ENCODE measurements at places on chromosomes 2 and 18.

GRCh38 chr2:55011831-55012671, 38.2 kb downstream of the RTN4 start:
- peak overlapping the region; percentile 78 for H3K27ac ChIP-seq
- H3K27me3 ChIP-seq, result no peaks in the 10 kb centered on the region
- H3K4me1 ChIP-seq, result peaks cover 55% of the 10 kb centered on the region
- peak overlapping the region; percentile 16 for H3K4me3 ChIP-seq
- DNase-seq, result no peak
- peaks cover 19% of the 10 kb centered on the region for H3K36me3 ChIP-seq

- H3K4me1 ChIP-seq, result peaks cover 25% of the 10 kb centered on the region
- no peaks in the 10 kb centered on the region for H3K36me3 ChIP-seq
- no peak overlapping the region for H3K4me3 ChIP-seq
- peaks cover 9% of the 10 kb centered on the region for H3K27me3 ChIP-seq
- no peak overlapping the region for H3K27ac ChIP-seq
Measured at GRCh38 chr2:64675860-64676259, 22.1 kb upstream of the SERTAD2 start.

DNA sequence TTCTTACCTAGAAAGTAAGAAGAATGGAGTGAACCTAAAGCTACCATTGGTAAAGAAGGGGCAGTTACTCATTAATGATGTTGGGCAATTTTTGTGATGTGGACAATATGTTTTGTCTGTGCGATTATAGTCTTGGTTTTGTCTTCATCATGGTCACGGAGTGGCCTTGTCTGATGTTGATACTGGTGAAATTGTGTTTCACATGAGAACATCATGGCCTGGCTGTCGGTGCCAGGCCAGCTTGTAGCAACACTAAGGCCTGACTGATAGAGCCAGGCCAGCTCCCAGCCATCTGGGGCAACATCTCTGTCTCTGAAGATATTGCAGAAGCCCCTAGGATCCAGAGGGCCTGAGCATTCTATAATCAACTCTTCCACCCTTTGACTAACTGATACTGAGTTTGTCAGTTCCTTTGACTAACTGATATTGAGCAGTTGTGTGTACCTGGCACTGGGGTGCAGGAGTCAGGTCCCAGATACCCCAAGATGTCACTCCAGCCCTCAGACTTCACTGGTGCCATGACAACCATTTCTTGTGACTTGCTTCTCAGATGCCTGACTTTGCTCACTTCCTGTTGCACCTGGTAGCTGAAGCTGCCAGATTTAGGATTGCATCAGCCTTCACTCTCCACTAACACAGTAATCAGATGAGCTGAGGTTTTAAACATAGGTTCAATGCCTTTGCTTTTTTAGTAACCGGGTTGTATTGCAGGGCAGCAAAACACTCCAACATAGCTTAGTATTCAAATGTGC, 62.5 kb downstream of the RPIA start:
- H3K4me1 ChIP-seq, result no peaks in the 10 kb centered on the region
- no peak for DNase-seq
- peaks cover 53% of the 10 kb centered on the region for H3K36me3 ChIP-seq
- no peaks in the 10 kb centered on the region for H3K27me3 ChIP-seq
- H3K27ac ChIP-seq, result no peak overlapping the region
- H3K4me3 ChIP-seq, result no peak overlapping the region

DNA sequence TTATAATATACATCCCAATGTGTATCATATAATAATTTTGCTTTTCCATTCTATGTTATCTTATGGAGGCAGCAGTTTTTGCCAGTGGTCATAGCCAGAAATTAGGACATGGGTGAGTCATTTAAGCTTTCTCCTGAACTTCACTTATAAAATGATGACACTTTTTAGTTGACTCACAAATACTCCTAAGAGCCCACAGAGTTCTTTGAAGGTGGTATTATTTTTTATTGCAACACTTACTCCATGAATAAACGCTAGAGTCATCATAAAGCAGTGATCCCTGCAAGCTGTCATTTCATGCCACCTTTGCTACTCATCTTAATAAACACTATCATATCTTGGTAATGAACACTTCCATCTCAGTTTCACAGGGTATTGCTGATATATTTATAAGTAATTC, 69.9 kb upstream of the MAPRE2 start:
- DNase-seq, result no peak
- no peak overlapping the region for H3K27ac ChIP-seq
- H3K4me3 ChIP-seq, result no peak overlapping the region
- H3K36me3 ChIP-seq, result no peaks in the 10 kb centered on the region
- peaks cover 5% of the 10 kb centered on the region for H3K4me1 ChIP-seq

GRCh38 chr2:147231607-147232006, 613.2 kb upstream of the ACVR2A start:
- H3K27ac ChIP-seq, result no peak overlapping the region
- H3K36me3 ChIP-seq, result no peaks in the 10 kb centered on the region
- H3K4me3 ChIP-seq, result no peak overlapping the region
- DNase-seq, result no peak
- no peaks in the 10 kb centered on the region for H3K27me3 ChIP-seq

GRCh38 chr2:75801234-75801982, 90.7 kb upstream of the GCFC2 start:
- DNase-seq, result no peak
- H3K27ac ChIP-seq, result no peak overlapping the region
- H3K27me3 ChIP-seq, result no peaks in the 10 kb centered on the region
- H3K4me1 ChIP-seq, result no peaks in the 10 kb centered on the region

GRCh38 chr2:80042635-80043034, 261.9 kb downstream of the LRRTM1 start:
- H3K4me3 ChIP-seq, result no peak overlapping the region
- no peaks in the 10 kb centered on the region for H3K4me1 ChIP-seq
- no peaks in the 10 kb centered on the region for H3K36me3 ChIP-seq
- peaks cover 20% of the 10 kb centered on the region for H3K27me3 ChIP-seq

GRCh38 chr2:127293386-127293747, 577 bp downstream of the ERCC3 start:
- peak overlapping the region; percentile 67 for H3K27ac ChIP-seq
- H3K4me1 ChIP-seq, result peaks cover 25% of the 10 kb centered on the region
- DNase-seq, result peak; percentile 10
- peaks cover 38% of the 10 kb centered on the region for H3K36me3 ChIP-seq

GRCh38 chr2:67366832-67367412, 30.2 kb upstream of the ETAA1 start:
- H3K27me3 ChIP-seq, result peaks cover 6% of the 10 kb centered on the region
- DNase-seq, result no peak
- no peaks in the 10 kb centered on the region for H3K36me3 ChIP-seq
- H3K4me1 ChIP-seq, result no peaks in the 10 kb centered on the region
- no peak overlapping the region for H3K27ac ChIP-seq

GRCh38 chr18:51726614-51727013, 529.1 kb upstream of the MEX3C start:
- no peak overlapping the region for H3K4me3 ChIP-seq
- no peaks in the 10 kb centered on the region for H3K27me3 ChIP-seq
- no peak overlapping the region for H3K27ac ChIP-seq
- H3K36me3 ChIP-seq, result no peaks in the 10 kb centered on the region
- peaks cover 13% of the 10 kb centered on the region for H3K4me1 ChIP-seq

DNA sequence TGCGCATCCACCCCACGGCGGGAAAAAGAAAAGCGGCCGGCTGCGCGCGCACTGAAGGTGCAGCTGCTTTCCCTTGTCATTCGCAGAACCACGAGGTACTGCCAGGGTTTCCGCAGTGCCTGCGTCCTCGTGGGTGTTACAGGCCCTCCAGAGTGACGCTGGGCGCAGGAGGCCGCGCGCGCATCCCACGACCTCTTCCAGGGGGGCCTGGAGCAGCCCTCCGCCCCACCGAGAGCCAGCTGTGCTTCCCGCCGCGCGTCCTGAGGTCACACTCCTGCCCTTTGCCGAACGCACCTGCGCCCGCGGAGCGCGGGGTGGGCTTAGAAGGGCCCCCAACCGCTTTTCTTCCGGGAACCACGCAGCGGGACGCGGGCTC, 378 bp upstream of the IAH1 start:
- H3K36me3 ChIP-seq, result peaks cover 54% of the 10 kb centered on the region
- no peak overlapping the region for H3K27ac ChIP-seq
- peak overlapping the region; percentile 73 for H3K4me3 ChIP-seq
- peak; percentile 23 for DNase-seq
- peaks cover 14% of the 10 kb centered on the region for H3K4me1 ChIP-seq
- H3K27me3 ChIP-seq, result peaks cover 4% of the 10 kb centered on the region

GRCh38 chr2:11863513-11864328, 117.3 kb downstream of the LPIN1 start:
- peaks cover 24% of the 10 kb centered on the region for H3K36me3 ChIP-seq
- peak overlapping the region; percentile 34 for H3K4me3 ChIP-seq
- H3K4me1 ChIP-seq, result peaks cover 30% of the 10 kb centered on the region
- H3K27me3 ChIP-seq, result peaks cover 2% of the 10 kb centered on the region

Data from nephron progenitor cell (in vitro differentiated cells).